ENCODE measurements at places on chromosomes 7 and 10. TPM values are rescaled to one million over a fixed set of nuclear protein-coding genes. Genes with fewer than 3 reads are reported as not detected.

NRP1 gene
- total RNA-seq, result 85.0 TPM

CDH23 gene
- 2.0 TPM for total RNA-seq

FANK1 gene
- total RNA-seq, result 3.7 TPM

SPDYE9 gene
- total RNA-seq, result not detected

GIMAP6 gene
- not detected for total RNA-seq

WNT8B gene
- 0.03 TPM for total RNA-seq

PTEN gene
- total RNA-seq, result 37.4 TPM
